Heart left ventricle (tissue), 16 donors: ENCODE measurements at places on chromosomes 5 and 9.

GRCh38 chr5:17839848-17840247, 205.6 kb downstream of the TAF11L14 start:
- DNase-seq = no peak

DNA sequence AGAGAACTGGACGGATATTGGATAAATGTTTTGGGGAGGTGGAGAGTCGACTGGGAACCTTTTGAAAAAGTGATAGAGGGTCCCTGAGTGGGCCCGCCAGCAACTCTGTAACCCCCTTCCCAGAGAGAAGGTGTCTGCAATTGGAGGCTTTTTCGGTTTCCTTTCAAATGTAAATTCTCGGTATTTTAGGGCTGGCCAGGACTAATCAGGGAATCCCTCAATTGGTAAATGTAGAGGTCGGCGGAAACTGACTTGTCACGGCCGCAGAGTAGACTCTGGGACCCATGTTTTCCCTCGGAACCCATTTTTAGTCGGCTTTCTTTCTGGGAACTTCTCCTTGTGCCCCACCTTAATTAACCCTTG, 524 bp downstream of the CCNB1 start:
- DNase-seq = no peak

GRCh38 chr5:93580063-93580926, 724 bp downstream of the NR2F1-AS1 start:
- DNase-seq = no peak

GRCh38 chr5:142915813-142916424, 145.7 kb downstream of the ARHGAP26 start:
- DNase-seq = no peak

GRCh38 chr5:8382456-8382855, 513.5 kb downstream of the MTRR start:
- no peak for DNase-seq
